ENCODE measurements at places on chromosomes 3 and 15. TPM values are rescaled to one million over a fixed set of nuclear protein-coding genes. Genes with fewer than 3 reads are reported as not detected.
A peak's percentile ranks its signal among the peaks of the same experiment; 100 is the strongest.

- H3K27me3 ChIP-seq, result peaks cover 29% of the 10 kb centered on the region
- DNase-seq, result no peak
- H3K4me1 ChIP-seq, result no peaks in the 10 kb centered on the region
Observed at GRCh38 chr3:128033102-128033501, 19.1 kb upstream of the SEC61A1 start.

GRCh38 chr3:58688574-58688973, 22.0 kb upstream of the FAM3D start:
- no peaks in the 10 kb centered on the region for H3K4me1 ChIP-seq
- H3K27ac ChIP-seq, result no peak overlapping the region
- DNase-seq, result no peak
- no peaks in the 10 kb centered on the region for H3K27me3 ChIP-seq
- H3K36me3 ChIP-seq, result no peaks in the 10 kb centered on the region

DNA sequence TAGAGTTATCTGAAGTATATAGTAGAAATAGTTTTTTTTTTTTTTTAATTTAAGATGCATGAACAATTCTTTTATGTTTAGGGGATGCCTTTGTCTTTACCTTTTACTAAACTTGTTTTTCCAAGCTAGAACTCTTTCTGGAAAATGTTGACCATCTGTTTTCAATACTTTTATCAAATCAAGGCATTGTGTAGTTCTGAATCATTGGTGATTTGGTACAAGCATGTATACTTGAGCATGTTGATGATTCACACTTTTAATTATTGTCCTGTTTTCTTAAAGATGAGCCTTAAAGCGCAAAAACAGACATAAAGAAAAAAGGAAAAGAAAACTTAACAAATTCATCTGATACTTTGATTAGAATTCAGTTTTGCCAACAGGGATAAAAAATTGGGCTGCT, 28.3 kb downstream of the PDCD6IP start:
- H3K27me3 ChIP-seq, result no peaks in the 10 kb centered on the region
- peak; percentile 75 for DNase-seq
- peaks cover 27% of the 10 kb centered on the region for H3K36me3 ChIP-seq

Gene MAP1A
- total RNA-seq, result 47.2 TPM

All from IMR-90 (cell line).